ENCODE measurements at places on chromosomes 11 and 22.

DNA sequence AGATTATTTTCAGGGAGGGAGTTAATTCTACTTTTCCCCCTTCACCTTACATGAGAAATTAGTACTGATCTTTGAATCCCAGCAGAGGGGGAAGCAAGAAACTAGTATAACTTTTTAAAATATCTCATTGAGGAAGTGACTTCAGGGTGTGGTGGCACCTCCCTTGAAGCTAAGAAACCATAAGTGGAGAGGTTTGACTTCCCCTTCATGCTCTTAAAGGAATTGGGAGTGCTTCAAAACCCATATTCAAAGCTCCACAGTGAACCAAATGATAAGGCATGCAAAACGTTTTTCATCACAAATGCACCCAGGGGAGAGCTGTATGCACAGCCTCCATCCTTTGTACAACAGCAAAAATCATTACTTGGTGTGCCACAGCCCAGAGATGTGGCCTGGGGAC lies 540 bp downstream of the MS4A14 start:
- DNase-seq, result no peak

GRCh38 chr11:2708757-2709281 lies 9.0 kb upstream of the KCNQ1OT1 start:
- DNase-seq, result no peak

- no peak for DNase-seq
Observed at GRCh38 chr22:20881231-20881630, 22.4 kb downstream of the SNAP29 start.

GRCh38 chr11:133123796-133124195 lies 408.5 kb downstream of the OPCML start:
- no peak for DNase-seq

DNA sequence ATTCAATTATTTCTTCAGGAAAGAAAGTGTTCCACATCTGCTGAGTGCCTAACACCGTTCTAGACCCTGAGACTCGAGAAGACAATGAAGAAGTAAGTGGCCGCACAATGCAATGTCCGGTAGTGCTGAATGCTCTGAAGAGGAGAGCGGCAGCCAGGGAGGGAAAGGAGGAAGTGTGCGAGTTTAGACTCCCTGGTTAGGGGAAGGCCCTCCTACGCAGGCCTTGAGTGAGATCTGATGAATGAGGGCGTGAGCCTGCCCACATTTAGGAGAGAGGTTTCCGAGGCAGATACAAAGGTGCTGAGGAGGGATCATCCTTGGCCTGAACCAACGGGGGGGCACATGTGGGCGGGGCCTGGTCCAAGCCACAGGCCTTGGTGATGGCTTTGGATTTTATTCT lies 558.6 kb downstream of the NTM start:
- DNase-seq, result no peak

All from RPMI8226 (cell line).